Activated T-helper 1 cell treated with anti-CD3 and anti-CD28 coated beads, Interleukin-12 subunit alpha, Interleukin-12 subunit beta, Interleukin-2, Interleukin-4 antibody, amounts not matched to agents 30 ng/mL and 10 ng/mL and 1 ng/mL, durations not matched to agents 14 hours and 24 hours and 36 hours (primary cell): ENCODE measurements at places on chromosomes 2 and 18. TPM values are rescaled to one million over a fixed set of nuclear protein-coding genes. Genes with fewer than 3 reads are reported as not detected.

GRCh38 chr2:234955971-234956509 is 4.2 kb downstream of the SH3BP4 start:
- H3K27ac ChIP-seq: no peak overlapping the region
- H3K4me1 ChIP-seq: no peaks in the 10 kb centered on the region
- H3K36me3 ChIP-seq: no peaks in the 10 kb centered on the region
- DNase-seq: no peak

DNA sequence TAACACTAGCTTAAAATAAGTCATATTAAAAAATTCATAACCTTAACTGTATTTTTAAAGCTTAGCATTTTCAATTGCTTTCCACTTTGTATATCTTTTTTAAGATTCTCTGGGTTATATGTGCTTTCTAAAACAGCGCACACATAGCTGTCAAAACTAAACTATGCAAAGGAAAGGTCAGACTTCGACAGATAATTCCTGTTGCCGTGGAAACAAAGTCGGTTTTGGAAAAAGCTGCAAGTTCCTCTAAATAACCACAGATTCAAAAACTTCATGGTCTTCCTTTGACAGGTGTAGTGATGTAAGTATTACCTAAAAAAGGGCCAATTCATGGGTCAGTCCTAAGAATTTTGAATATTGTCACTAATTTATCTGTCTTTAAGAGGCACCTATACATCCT is 249.6 kb upstream of the TFPI start:
- no peaks in the 10 kb centered on the region for H3K27me3 ChIP-seq
- H3K4me1 ChIP-seq: no peaks in the 10 kb centered on the region
- H3K36me3 ChIP-seq: no peaks in the 10 kb centered on the region
- no peak overlapping the region for H3K4me3 ChIP-seq

Gene LYG2
- not detected in 2 replicates for total RNA-seq

Gene GMCL1
- 25.6 and 32.8 TPM in 2 replicates for total RNA-seq

DNA sequence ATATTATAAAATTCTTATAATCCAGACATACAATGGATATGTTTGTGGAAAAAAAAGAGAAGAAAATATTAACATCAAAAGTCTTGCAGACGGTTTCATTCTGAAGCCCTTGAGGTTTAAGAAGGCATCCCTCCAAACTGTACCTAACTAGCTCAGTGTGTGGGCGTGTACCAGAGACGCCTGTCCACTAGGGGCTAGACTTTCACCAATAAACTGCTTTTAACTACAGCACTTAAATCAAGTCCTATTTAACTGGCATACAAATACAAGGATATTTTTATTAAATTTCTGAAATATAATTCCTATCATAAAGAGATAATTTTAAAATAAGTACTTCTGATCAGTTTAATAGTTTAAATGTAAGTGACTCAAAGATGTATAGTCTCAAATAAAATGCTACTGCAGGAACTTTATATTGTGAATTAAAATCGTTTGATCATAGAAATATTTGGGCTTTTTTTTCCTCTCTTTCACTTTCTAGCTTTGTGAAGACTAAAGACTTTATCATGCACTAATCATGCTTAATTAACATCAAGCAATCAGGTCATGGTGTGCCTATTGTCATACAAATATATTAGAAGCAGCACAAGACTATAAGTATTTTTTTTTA is 437.7 kb downstream of the SATB2 start:
- DNase-seq: no peak
- H3K27ac ChIP-seq: no peak overlapping the region
- H3K4me1 ChIP-seq: no peaks in the 10 kb centered on the region
- H3K4me3 ChIP-seq: no peak overlapping the region
- no peaks in the 10 kb centered on the region for H3K36me3 ChIP-seq

Gene GCA
- 14.5 and 14.9 TPM in 2 replicates for total RNA-seq

DNA sequence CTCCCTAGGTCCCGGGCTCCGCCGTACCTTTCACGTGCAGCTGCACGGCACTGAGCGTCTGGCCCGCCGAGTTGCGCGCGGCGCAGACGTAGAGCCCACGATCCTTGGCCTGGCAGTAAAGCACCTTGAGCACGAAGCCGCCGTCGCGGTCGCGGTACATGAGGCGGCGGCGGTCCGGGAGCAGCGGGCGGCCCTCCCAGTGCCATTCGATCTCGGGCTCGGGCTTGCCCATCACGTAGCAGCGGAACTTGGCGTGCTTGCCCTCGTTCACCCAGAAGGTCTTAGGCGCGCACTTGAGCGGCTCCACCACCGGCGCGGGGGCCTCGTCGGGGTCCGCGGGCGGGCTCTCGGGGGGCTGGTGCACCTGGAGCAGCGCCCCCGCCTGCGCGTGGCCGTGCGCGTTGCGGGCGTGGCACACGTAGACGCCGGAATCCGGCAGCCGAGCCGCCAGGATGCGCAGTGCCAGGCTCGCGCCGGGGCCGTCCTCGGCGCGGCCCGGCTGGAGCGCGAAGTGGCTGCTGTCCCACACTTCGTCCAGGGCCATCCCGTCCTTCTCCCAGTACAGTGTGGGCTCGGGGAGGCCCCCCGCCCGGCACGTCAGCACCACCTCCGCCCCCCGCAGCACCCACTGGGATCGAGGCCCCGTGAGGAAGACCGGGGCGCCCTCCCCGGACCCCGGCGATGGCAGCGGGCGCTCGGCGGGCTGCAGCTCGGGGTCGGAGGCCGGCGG is 980 bp downstream of the OBSL1 start:
- no peak overlapping the region for H3K27ac ChIP-seq
- H3K4me3 ChIP-seq: no peak overlapping the region
- no peaks in the 10 kb centered on the region for H3K4me1 ChIP-seq
- DNase-seq: no peak
- peaks cover 40% of the 10 kb centered on the region for H3K27me3 ChIP-seq

Gene SOX11
- not detected in 2 replicates for total RNA-seq
